Naive B cell (primary cell): ENCODE measurements at places on chromosomes 2 and 18.

DNA sequence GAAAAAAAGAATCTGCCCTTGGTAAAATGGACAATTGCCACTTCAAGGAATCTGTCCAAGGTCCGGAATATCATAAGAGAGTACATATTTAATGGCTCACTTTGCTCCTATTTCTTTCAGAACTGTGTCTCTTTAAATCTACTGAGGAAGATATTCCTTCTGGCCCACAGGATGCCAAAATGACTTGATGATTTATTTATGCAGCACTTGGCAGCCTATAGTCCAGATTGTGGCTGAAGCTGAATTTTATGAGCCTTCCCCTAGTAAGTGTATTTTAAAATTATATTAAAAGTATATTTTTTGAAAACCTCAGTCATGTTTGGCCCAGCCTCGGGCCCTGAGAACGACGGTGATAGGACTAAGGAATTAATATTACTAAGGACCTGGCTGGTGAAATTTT lies 465.1 kb upstream of the HNRNPA3 start:
- peaks cover 5% of the 10 kb centered on the region for H3K27me3 ChIP-seq
- no peak overlapping the region for H3K27ac ChIP-seq
- no peak for DNase-seq
- H3K4me1 ChIP-seq, result no peaks in the 10 kb centered on the region
- H3K36me3 ChIP-seq, result no peaks in the 10 kb centered on the region
- H3K4me3 ChIP-seq, result no peak overlapping the region

DNA sequence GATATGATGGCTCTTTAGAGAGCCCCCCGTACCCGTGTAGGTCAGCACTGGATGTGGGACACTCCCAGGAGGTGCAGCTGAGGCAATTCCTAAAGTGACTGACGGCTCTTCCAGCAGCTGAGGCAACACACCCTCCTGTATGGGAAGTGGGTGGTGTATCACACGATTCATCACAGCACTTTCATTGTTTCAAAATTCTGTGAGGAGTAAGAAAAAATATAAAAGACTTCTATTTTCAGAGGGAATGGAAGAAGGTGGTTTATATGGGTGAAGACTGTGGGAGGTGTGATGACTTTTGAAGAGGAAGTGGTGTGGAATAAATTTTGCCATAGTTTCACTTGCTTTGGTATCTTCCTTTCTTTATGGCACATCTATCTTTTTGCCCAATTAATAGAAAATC lies 22.3 kb downstream of the QPCT start:
- DNase-seq, result no peak
- H3K36me3 ChIP-seq, result no peaks in the 10 kb centered on the region
- H3K4me1 ChIP-seq, result peaks cover 4% of the 10 kb centered on the region
- no peak overlapping the region for H3K27ac ChIP-seq
- peaks cover 7% of the 10 kb centered on the region for H3K27me3 ChIP-seq

- H3K27me3 ChIP-seq, result no peaks in the 10 kb centered on the region
- H3K36me3 ChIP-seq, result peaks cover 8% of the 10 kb centered on the region
- H3K4me3 ChIP-seq, result no peak overlapping the region
Measured at GRCh38 chr2:241762933-241763369, 13.7 kb upstream of the GAL3ST2 start.

- peaks cover 8% of the 10 kb centered on the region for H3K27me3 ChIP-seq
- DNase-seq, result no peak
- no peak overlapping the region for H3K4me3 ChIP-seq
- peaks cover 11% of the 10 kb centered on the region for H3K4me1 ChIP-seq
- H3K27ac ChIP-seq, result no peak overlapping the region
Measured at GRCh38 chr2:165281387-165281786, 42.2 kb downstream of the SCN2A start.

DNA sequence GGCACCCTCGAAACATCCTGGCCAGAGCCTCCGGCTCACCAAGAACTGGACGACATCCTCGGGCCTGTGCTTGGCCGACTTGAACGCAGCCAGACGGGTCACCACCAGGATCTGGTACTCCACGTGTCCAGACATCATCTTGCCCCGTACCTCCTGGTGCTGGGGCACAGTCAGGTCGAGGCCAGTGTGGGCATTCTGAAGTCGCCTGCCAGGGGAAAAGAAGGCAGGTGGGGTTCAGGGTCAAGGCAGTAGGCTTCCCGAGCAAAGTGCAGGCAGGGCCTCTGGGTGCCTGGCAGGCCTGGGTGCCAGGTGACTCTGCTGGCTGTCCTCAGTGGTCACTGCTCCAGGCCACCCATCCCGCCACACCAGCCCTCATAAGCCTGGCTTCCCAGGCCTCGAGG lies 5.6 kb downstream of the HS1BP3 start:
- no peak overlapping the region for H3K4me3 ChIP-seq
- DNase-seq, result no peak
- H3K36me3 ChIP-seq, result peaks cover 14% of the 10 kb centered on the region
- no peak overlapping the region for H3K27ac ChIP-seq

DNA sequence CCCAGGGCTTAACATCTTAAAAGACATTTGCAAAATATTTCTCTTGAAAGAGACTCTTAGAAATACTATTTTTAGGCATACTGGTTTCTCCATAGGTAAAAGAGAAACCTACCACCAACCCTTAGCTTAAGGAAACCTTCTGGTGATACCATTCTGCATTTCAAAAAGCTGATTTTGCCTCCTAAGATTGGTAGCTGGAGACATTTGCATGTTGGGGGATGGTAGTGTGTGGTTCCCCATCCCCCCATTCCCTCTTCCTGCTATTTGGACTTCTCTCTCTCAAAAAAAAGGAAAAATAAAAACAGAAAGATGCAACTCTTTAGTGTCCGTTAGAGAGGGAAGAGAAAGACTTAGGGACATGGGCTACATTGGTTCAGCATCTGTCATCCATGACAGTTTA lies 4.2 kb downstream of the LRRTM1 start:
- H3K4me3 ChIP-seq, result no peak overlapping the region
- no peaks in the 10 kb centered on the region for H3K4me1 ChIP-seq
- peaks cover 41% of the 10 kb centered on the region for H3K27me3 ChIP-seq
- no peak overlapping the region for H3K27ac ChIP-seq

DNA sequence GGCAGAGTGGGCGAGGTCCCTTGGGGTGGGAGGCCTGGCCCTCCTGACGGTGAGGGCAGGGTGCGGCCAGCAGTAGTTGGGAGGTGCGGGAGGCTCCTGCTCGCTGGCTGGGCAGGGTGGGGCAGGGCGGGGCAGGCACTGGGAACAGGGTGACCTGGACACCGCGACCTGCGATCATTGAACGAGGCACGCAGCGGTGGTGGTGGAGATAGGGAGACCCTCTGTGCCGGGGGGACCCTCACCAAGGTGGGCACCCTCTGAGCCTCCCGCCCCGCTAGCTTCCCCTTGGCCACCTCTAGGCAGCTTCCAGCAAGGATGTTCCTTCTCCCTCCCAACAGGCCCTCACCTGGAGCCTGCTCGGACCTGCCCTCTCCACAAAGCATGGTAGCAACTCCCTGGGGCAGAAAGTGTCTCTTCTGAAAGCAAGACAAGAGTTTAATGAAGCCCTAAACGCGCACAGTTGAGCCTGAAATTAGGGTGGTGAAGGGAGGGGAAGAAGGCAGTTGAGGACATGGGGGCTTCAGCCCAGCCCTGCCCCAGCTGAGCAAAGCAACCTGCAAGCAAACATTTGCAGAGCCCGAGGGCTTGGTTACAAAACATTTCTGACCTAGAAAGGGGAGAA lies 15.4 kb upstream of the FOSL2 start:
- H3K4me1 ChIP-seq, result peaks cover 9% of the 10 kb centered on the region
- DNase-seq, result no peak
- H3K27ac ChIP-seq, result no peak overlapping the region
- no peak overlapping the region for H3K4me3 ChIP-seq
- no peaks in the 10 kb centered on the region for H3K27me3 ChIP-seq

DNA sequence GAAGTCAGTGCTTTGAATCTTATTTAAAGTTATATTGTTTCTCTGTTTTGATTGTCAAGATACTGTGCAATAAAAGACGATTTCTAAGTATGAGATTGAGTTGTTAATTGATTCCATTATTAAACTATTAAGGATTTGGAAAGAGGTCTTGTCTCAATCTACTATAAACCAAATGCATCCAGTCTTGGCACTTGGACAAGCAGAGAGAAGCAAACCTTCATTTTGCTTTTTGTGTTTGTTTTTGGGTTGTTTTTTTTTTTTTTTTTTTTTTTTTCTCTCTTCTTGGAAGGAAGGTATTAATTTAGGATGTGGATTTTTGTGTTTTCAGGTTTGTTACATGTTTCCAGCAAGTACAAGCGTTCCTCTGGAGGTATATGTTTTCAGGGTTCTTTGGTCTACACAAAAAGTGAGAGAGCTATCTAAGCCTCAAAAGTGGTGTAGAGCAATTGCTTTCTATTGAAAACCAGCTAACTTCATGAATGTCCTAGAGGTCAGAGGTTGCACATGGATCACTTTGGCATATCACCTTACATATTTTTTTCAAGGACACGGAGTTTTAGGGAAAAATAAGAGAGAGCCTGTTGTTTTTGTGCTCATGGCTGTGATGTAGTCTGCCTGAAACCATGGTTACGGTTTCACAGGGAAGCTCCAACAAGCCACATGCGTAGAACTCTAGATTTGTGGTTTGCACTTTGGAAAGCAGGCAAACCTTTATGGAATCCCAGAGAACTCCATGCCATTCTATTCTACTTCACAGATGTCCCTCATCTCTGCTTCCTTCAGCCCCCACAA lies 1.8 kb downstream of the PRKCE start:
- peak overlapping the region; percentile 99 for H3K4me3 ChIP-seq
- H3K27ac ChIP-seq, result peak overlapping the region; percentile 66
- no peak for DNase-seq
- no peaks in the 10 kb centered on the region for H3K27me3 ChIP-seq
- peaks cover 50% of the 10 kb centered on the region for H3K4me1 ChIP-seq
- no peaks in the 10 kb centered on the region for H3K36me3 ChIP-seq

GRCh38 chr2:174020926-174021662 lies 55.9 kb upstream of the SP3 start:
- no peaks in the 10 kb centered on the region for H3K36me3 ChIP-seq
- H3K27me3 ChIP-seq, result no peaks in the 10 kb centered on the region
- DNase-seq, result no peak
- H3K4me3 ChIP-seq, result no peak overlapping the region

GRCh38 chr2:44920751-44921150 lies 20.8 kb upstream of the SIX3 start:
- no peak overlapping the region for H3K27ac ChIP-seq
- no peak overlapping the region for H3K4me3 ChIP-seq
- no peak for DNase-seq
- peaks cover 96% of the 10 kb centered on the region for H3K27me3 ChIP-seq

- no peak overlapping the region for H3K4me3 ChIP-seq
- no peaks in the 10 kb centered on the region for H3K4me1 ChIP-seq
- H3K27me3 ChIP-seq, result no peaks in the 10 kb centered on the region
- DNase-seq, result no peak
- no peak overlapping the region for H3K27ac ChIP-seq
Measured at GRCh38 chr18:11437046-11437445, 172.3 kb upstream of the SLC35G4 start.

DNA sequence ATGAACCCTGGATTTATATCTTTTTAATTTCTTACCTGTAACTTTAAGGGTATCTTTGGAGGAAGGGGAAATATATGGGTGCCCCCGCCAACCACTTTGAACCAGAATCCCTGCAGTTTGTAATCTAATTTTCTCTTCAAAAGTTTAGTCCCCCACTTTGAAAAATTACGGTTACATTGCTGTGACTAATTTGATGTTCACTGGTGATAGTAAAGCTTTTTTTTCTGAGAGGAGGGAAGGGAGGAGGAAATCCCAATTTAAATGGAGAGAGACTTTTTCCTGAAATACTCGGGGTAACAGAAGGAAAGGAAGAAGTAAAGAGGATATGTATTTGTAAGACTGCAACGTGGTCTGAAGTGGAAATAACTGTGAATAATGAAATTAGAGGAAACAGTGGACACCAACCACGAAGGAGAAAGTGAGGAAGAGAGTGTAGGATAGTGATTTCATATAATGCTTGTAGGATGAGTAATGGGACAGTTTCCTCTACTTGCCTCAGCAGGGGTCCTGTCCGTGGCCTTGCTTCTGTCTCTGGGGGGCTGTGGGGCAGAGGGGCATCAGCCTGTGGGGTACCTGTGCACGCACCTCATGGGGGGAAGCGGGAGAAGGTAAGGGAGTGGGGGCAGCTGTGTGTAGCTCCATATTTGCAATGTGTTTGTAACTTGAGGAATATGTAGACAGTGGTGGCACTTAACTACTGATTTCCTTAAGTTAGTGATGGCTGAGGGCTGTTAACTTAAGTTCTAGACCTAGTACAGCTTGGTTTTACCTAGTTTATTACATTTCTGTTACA lies 161.1 kb downstream of the LTBP1 start:
- H3K4me1 ChIP-seq, result no peaks in the 10 kb centered on the region
- DNase-seq, result no peak
- no peak overlapping the region for H3K27ac ChIP-seq
- H3K4me3 ChIP-seq, result no peak overlapping the region
- H3K36me3 ChIP-seq, result no peaks in the 10 kb centered on the region
- peaks cover 30% of the 10 kb centered on the region for H3K27me3 ChIP-seq

- H3K27ac ChIP-seq, result no peak overlapping the region
- H3K27me3 ChIP-seq, result no peaks in the 10 kb centered on the region
- DNase-seq, result no peak
- H3K36me3 ChIP-seq, result no peaks in the 10 kb centered on the region
Measured at GRCh38 chr2:120597595-120598193, 138.0 kb upstream of the GLI2 start.

GRCh38 chr2:215970425-215970824 lies 42.9 kb downstream of the MREG start:
- H3K4me1 ChIP-seq, result peaks cover 24% of the 10 kb centered on the region
- DNase-seq, result no peak
- H3K36me3 ChIP-seq, result peaks cover 15% of the 10 kb centered on the region
- H3K27me3 ChIP-seq, result no peaks in the 10 kb centered on the region

DNA sequence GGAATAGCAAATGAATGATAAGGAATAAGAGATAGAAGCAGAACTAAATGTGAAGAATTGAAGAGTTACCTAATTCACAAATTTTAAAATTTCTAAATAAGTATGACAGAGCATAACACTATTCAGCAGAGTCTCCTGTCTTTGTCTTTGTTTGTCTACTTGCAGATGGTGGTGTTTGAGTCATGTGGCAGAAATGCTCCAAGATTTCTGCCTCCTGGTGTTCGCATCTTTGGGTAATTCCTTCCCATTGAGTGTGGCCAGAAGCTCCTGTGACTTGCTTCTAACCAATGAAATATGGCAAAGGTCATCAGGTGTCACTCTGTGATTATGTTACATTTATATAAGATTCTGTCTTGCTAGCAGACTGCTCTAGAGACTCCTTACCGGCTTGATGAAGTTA lies 45.6 kb upstream of the GALNT3 start:
- no peak overlapping the region for H3K27ac ChIP-seq
- no peak overlapping the region for H3K4me3 ChIP-seq
- H3K4me1 ChIP-seq, result no peaks in the 10 kb centered on the region
- H3K27me3 ChIP-seq, result no peaks in the 10 kb centered on the region
- DNase-seq, result no peak

DNA sequence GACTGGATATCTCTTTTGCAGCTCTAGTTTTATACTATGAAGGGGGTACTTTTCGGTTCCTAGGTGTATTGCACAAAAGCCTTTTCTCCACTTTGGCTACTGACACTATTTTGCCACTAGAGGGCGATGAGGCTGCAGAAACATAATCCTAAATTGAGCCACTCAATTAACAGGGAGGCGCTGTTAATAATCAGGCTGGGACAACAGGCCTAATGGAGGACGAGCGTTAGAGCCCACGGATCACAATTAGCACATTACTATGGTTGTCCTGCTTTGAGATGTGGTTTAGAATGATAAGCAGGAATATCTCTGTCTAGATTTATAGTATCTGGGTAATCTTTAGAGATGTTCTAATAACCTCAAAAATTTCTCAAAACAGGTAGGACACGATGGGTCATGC lies 62.2 kb upstream of the PMAIP1 start:
- H3K27ac ChIP-seq, result peak overlapping the region; percentile 46
- DNase-seq, result peak; percentile 54
- no peaks in the 10 kb centered on the region for H3K27me3 ChIP-seq
- H3K4me1 ChIP-seq, result peaks cover 5% of the 10 kb centered on the region
